ENCODE measurements at places on chromosomes 6 and 20.

- DNase-seq: peak; percentile 62
These were observed 73.2 kb downstream of the AHI1 start for GRCh38 chr6:135424385-135424784.

- no peak for DNase-seq
These were observed 20.1 kb upstream of the FAM209A start for GRCh38 chr20:56504373-56505005.

DNA sequence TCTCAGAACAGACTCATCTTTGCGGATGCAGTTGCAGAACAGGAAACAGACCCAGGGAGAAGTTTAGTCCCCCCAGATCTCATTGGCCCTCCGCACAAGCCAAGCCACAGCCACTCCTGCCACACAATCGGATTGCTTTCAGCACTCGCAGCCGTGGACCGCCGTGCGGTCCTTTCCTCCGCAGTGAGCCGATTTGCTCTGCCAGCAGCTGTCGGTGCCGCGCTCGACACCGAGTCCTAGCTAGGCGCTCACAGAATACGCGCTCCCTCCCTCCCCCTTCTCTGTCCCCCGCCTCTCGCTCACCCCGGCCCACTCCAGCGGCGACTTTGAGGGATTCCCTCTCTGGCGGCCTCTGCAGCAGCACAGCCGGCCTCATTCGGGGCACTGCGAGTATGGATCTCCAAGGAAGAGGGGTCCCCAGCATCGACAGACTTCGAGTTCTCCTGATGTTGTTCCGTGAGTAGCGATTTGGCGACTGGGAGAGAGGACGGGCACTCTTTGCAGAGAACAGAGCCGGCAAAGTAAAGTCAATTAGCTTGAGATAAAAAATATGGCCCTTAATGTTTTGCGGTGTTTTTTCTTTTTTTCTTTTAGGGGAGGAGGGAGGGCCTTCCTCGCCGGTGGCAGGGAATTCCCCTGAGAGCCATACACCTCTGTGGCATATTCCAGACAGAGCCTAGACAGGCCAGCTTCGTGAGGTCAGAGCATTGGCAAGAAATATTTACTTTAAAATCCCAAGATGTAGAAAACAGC is at the start of gene LAMP5:
Gene LAMP5, plus strand, starts transcription at position 130 of the 753 bp plus-strand sequence. Its CDS starts 263 bp downstream, at position 393.
- no peak for DNase-seq

DNA sequence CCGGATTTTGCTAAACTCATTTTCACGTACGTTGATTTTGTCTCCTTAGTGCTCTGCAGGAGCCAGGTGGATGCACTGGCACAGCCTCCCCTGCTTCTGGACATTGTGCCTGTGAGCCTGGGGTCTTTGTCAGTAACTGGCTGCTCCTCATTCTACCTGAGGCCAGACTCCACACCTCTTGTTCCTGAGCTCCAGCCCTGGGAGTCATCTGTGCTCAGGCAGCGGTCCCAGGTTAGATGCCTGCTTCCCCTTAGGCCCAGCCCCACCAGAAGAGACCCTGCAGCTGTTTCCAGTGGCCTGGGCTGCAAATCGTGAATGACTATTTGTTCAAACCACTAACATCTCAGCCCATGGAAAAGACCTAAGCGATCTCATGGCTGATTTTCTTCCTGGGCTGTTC is 129.1 kb downstream of the ERMARD start:
- DNase-seq: no peak

- no peak for DNase-seq
These were observed 15.4 kb downstream of the FOXC1 start for GRCh38 chr6:1624851-1625781.

- DNase-seq: no peak
These were observed 5.3 kb downstream of the CCNC start for GRCh38 chr6:99563056-99563723.

- no peak for DNase-seq
These were observed 14.4 kb upstream of the ANKRD60 start for GRCh38 chr20:58242824-58243223.

DNA sequence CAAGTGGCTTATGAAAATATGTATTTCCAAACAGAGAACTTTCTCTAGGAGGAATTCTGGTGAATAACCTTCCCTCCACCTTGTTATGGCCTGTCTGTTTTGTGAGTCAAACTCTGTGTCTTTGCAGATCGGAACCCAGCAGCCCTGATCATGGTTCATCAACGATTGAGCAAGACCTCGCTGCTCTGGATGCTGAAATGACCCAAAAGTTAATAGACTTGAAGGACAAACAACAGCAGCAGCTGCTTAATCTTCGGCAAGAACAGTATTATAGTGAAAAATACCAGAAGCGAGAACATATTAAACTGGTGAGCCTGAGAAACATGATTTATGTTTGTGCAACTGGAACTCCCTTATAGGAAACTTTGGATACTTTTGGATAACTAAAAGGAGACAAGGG is 294.5 kb upstream of the PLCB4 start:
- DNase-seq: no peak

DNA sequence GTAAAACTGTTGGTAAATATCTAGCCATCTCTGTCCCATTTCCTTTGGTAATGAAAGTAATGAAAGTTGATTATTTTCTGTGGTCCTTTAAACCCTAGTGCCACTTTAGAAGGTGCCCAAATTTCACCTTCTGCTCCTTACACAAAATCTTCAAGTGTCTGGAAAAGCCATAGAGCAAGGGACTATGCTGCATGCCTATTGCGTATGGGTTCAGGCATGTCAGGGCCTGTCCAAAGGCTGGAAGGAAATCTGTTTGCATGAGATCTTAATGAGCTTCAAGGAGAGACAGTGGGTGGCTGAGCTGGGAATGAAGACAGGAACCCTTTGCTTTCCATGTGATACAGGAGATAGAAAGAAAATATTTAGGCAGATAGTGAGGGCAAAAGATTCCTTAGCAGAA is 66.6 kb upstream of the CCN6 start:
- DNase-seq: no peak

DNA sequence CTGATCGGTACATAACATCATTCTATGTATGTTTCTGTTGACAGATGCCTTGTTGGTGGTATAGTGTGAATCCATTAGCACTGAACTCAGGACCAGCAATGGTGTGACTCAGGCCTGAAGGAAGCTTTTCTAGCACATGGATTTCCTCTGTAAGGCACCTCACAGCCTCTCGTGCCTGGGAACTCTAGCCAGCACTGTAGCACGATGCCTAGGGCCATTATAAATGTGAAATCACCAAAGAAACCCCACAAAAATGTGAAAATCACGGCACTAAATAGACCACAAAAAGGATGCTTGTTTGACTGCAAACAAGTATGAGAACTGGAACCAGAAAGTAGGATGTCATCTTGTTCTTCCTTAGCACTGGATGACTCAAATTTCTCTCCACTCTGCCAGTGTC is 63.7 kb upstream of the NKX2-2 start:
- DNase-seq: no peak

GRCh38 chr20:47196091-47197081 is 160.1 kb downstream of the ZMYND8 start:
- DNase-seq: peak; percentile 73

- peak; percentile 17 for DNase-seq
These were observed 76.2 kb downstream of the ATXN1 start for GRCh38 chr6:16684896-16685554.

GRCh38 chr20:6157345-6157744 is 34.5 kb upstream of the FERMT1 start:
- DNase-seq: no peak

DNA sequence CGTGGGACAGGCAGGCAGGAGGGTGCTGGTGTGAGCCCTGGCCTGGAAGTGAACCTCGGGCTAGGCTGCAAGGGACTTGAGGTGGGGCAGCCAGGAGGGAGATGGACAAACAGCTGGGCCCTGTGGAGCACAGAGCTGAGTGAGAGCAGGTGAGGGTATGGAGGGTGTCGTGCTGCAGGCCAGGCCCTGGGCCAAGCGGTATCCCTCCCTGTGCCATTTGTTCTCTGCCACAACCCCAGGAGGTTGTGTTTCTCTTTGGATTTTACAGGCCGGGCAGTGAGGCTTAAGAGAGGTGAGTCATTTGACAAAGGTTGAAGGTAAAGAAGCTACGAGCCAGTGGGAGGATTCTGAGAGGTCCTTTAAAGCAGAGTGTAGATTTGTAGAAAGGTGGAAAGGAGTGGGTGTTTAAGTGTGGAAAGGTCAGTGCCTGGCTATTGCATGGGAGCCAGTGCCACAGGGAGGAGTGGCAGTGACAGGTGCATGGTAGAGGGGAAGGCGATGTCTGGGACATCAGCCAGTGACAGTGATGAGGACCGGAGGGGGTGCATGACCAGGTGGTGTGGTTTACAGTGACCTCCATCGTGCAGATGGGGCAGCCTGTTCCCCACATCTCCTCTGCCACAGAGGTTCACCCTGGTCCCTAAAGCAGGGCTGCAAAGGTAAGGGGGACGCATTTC is 39.8 kb downstream of the GMPR start:
- no peak for DNase-seq

- no peak for DNase-seq
These were observed 95.1 kb downstream of the LIN28B start for GRCh38 chr6:105051941-105052471.

Data from T-helper 1 cell (primary cell).